Activated CD4-positive, CD25-positive, alpha-beta regulatory T cell (primary cell): ENCODE measurements at places on chromosomes 5 and 9.
A peak's percentile ranks its signal among the peaks of the same experiment; 100 is the strongest.

DNA sequence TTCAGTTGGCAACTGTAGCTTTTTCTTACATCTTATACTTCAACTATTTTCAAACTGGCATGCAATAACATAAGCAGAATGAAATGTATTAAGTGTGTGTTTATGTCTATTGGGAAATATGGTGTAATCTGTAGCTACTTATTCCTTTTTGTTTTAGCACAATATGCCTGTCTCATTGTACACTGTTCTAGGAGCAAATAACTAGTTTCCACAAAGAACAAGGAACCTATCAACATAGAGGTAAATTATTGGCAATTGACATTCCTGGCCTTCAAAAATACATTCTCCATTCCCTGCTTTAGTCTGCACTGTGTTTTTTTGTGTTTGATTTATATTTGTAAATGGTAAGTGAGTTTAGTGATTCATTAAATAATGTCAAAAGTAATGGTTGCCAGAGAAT lies 75.7 kb downstream of the FBXL7 start:
- no peak for DNase-seq

- no peak for DNase-seq
Measured at GRCh38 chr9:70602321-70603019, 188.0 kb upstream of the KLF9 start.

DNA sequence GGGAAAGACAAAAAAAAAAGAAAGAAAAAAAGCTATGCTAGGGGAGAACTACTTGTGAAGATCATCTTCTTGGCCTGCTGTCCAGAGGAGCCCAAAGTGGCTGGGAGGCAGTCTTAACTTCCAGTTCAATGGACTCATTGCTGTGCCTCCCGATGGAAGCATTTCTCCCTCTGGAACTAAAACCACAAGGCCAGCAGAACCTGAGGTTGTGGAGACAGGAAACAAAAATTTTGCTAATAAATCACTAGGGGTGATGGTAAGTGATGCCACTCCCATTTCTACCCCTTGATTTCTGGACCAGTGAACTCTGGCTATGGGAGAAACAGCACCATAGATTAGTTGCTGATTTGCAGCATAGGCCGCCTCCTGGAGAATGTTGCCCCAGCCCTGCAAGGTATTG lies 123.4 kb upstream of the NFIL3 start:
- no peak for DNase-seq

DNA sequence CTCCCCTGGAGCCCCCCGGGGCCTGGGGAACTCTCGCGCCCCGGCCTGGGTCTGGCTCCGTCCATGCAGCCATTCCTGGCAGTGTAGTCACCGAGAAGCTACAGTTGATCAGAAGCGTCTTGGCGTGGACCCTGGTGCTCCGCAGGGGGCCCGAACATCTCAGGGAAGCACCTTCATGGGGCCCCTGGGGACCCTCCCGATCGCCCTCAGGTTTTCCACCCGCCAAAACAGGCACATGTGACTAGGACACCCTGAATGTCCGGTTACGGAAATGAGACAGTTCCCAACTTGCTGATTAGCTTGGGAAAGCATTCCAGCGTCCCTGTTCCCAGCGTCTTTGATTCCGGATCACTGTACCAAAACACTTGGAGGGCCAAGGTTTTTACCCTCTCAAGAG lies 472 bp downstream of the FBXO4 start:
- no peak for DNase-seq

DNA sequence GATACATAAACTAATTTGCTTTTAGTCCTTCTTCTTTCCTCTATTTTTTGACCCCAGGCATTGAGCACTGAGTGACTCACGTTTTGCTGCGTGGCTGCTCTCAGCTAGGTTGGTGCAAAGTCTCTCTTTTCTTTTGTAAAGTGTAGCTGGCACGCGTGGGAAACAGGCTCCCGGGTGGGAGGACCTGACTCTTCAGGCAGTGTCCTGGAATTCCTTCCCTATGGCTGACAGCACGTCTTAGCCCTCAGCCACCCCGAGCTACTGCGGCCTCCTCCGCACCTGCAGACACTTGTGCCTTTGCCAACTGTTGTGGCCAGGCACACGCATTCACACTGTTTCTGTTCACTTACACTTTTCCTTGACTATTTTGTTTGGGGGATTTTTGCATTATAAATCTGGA lies 877 bp upstream of the SCGB3A1 start:
- no peak for DNase-seq

GRCh38 chr9:27529316-27530278 lies at the start of gene MOB3B:
TSS of gene MOB3B (minus strand) at chr9:27529814. CDS start at chr9:27455550, 74,264 bp downstream.
- DNase-seq: peak; percentile 66

- no peak for DNase-seq
Measured at GRCh38 chr9:72203205-72203803, 54.1 kb downstream of the GDA start.

GRCh38 chr9:85605905-85606304 lies 135.8 kb downstream of the AGTPBP1 start:
- DNase-seq: no peak

- no peak for DNase-seq
Measured at GRCh38 chr9:99591770-99592169, 229.9 kb upstream of the NR4A3 start.

- no peak for DNase-seq
Measured at GRCh38 chr9:101628173-101628572, 33.4 kb upstream of the PPP3R2 start.

- no peak for DNase-seq
Measured at GRCh38 chr9:107020040-107020530, 157.1 kb downstream of the ZNF462 start.

DNA sequence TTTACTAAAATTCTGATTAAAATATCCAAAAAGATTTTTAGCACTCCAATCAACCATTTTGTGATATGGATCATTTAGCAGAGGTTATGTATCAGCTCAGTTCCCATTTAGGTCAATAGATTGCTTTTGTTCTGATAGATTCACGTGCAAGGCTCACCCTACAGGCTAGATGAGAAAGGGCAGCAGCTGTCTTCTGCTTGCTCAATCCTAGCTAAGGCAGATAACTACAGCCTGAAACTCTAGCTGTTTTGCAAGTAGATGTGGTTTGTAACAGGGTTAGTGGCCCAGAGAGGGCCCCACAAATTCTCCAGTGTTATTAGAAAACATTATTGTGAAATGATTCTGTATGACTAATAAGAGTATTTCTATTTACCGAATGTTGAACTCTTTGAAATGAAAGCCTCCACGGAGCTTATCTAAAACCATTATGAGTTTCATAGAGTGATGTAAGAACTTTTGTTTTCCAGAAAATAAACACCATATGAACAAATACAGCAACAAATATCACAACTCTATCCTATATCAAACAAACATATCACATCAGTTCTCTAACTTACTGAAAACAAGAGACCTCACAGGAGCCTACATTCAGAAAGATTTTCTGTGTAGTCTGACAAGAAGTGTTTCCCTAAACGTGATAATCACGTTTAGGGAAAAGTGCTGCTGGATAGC lies 841.9 kb upstream of the ACO1 start:
- DNase-seq: no peak
